ENCODE measurements at places on chromosomes 7 and 10.

- DNase-seq: no peak
These were observed 31.0 kb downstream of the AKR1B1 start for GRCh38 chr7:134427896-134428295.

GRCh38 chr10:132308587-132309470 is 1.1 kb upstream of the STK32C start:
- no peak for DNase-seq

DNA sequence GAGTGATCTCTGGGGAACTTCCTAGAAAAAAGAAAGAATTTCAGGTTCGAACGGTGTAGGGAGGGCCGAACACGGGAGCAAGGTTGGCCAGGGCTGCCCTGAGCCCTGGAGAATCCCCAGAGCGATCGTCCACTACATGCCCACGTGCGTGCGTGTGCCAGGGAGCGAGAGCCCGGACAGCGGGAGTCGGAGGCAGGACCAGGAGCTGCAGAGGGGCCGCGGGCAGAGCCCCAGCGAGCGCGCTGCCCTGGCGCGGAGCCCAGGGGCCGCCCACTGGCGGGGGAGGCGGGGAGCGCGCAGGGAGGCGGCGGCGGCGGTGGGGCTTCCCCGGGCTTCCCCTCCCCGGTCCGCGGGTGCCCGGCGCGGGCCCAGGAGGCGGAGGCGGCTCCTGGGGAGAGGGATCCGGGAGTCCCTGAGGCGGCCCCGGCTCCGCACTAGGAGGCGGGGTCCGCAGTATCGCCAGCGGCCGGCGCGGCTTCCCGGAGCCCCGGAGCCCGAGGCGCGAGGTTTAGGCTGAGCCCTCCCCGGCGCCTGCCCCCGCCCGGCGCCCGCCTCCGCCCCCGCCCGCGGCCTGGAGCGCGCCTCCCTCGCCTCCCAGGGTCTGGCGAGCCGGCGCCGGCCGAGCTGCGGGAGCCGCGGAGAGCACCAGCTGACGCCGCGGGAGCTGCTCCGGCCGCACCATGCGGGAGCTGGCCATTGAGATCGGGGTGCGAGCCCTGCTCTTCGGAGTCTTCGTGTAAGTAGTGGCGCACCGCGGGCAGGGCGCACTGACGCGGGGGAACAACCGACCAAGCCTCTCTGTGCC is at the start of gene PLPP4:
PLPP4 (plus strand) TSS at position 602 of the 805 bp plus-strand sequence; CDS start at position 681, 79 bp downstream.
- DNase-seq: peak; percentile 3

DNA sequence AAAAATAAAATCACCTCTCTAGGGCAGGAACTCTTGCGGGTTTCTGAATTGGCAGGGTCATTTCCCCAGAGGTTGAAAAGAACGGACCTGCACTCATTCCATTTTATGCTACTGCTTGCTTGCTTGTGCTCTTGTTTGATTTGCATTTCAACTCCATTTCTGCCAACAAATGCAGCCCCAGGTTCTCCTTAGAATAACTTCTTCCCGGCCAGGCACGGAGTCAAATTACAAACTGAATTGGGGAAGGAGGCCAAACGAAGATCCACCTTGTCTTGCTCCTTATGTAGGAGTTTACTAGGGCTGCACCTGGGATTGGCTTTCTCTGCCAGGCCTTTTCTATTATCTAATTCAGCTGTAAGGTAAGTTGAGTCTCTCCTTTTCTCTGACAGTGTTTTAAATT is 79.6 kb downstream of the HGF start:
- peak; percentile 63 for DNase-seq

- no peak for DNase-seq
These were observed 95.1 kb upstream of the GPR26 start for GRCh38 chr10:123570898-123571515.
